Glutamatergic neuron (in vitro differentiated cells): ENCODE measurements at places on chromosomes 16 and 17. TPM values are rescaled to one million over a fixed set of nuclear protein-coding genes. Genes with fewer than 3 reads are reported as not detected.

DNA sequence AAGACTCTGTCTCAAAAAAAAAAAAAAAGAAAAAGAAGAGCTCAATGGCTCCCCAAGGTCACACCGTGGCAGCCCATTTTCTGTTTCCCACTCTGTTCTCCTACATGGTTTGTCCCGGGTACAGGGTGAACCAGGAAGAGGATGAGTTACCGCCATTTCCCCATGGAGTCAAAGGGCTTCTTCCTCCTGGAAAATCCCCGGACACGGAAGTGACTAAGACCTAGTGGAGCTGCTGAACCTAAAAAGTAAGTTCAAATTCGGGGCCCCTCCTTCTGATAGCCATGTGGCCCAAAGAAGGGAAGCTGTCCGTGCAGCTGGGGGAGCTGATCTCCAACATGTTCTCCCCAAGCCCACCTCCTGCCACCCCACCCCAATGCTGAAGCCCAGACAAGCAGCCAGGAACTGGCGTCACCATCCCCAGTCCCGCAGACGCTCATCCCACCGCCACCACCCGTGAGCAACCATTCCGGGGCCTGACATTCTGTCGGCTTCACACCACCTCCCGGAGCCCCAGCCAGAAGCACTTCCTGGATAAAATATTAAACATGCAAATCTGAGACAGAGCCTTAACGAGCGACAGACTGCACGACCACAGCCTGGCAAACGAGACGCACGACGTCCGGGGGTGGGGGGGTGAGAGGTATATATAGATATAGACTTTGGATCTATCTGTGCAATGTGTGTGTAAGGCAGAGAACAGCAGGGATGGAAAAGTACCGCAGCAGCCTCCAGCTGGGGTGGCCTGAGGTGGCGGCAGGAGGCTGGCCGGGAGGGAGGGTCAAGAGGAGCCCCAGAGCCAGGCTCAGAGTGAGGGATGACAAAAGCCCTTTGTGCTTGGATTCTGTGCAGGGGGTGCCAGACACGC lies 17.6 kb downstream of the EPOP start:
- peak; percentile 48 for DNase-seq

GRCh38 chr17:6244253-6244652 lies 174.1 kb downstream of the WSCD1 start:
- no peak for DNase-seq

DNA sequence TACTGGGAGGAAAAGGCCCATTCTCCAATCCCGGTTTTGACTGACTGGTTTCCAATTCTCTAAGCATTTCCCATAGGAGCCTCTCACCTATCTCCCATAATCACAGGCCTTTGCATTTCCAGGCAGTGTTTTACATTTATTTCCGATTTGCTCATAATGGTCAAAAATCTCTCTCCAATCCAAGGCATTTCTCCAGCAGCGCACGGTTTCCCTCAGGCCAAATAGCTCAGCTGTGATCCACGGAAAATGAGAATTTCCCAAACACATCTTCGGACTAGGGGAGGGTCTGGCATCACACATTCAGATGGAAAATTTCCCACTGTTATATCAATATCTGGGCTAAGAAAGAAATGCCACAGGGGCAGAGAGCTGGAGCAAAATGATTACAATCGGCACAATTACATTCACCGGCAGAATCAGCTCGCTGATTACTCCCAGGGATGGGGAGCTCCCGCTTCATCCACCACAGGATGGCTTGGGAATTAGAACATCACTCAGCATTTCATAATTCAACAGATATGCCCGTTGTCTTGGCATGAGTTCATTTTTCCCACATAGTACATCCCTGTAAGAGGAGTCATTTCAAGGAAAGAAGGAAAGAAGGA lies 6.7 kb downstream of the PIPOX start:
- no peak for DNase-seq

DNA sequence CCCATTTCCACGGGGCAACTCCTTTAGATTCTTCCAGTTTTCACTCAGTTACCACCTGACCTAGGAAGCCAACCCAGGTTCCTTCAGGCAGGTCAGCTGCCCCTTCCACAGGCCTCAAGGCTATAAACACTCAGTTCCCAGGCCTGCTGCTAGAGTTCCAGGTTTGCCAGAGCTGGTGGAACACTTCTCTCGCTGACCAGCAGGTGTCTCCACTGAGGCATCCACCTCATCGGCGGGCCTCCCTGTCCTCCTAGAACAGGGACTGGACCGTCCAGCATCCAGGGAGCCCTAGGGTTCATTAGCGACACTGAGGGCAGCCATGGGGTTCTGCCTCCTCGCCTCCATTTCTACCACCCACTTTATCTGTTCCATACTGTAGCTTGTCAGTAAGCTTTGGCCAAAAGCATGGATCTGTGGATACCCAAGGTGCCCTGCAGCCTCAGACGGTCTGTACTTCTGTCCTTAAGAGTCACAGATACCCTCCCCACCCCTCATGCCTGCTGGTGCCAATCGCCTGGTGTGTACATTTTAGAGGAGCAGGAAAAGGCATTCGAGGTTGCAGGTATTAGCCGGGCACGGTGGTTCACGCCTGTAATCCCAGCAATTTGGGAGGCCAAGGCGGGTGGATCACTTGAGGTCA lies 29.0 kb downstream of the PIMREG start:
- peak; percentile 88 for DNase-seq

DNA sequence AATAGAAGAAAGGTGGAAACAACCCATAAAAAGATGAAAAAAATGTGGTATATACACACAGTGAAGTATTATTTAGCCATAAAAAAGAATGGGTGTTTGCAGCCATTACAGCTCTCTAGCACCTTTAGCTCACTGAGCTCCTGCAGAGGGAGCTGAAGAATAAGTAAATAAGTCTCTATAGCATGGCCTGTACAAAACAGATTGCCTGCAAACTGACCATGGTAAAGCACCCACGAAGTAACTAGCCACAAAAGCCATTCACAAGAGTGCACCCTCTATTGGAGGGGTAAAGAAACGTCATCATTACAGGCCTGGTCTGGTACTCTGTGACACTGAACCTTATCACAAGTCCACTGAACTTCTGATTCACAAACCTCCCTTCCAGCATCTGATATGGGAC lies 76.3 kb downstream of the USP32 start:
- no peak for DNase-seq

DNA sequence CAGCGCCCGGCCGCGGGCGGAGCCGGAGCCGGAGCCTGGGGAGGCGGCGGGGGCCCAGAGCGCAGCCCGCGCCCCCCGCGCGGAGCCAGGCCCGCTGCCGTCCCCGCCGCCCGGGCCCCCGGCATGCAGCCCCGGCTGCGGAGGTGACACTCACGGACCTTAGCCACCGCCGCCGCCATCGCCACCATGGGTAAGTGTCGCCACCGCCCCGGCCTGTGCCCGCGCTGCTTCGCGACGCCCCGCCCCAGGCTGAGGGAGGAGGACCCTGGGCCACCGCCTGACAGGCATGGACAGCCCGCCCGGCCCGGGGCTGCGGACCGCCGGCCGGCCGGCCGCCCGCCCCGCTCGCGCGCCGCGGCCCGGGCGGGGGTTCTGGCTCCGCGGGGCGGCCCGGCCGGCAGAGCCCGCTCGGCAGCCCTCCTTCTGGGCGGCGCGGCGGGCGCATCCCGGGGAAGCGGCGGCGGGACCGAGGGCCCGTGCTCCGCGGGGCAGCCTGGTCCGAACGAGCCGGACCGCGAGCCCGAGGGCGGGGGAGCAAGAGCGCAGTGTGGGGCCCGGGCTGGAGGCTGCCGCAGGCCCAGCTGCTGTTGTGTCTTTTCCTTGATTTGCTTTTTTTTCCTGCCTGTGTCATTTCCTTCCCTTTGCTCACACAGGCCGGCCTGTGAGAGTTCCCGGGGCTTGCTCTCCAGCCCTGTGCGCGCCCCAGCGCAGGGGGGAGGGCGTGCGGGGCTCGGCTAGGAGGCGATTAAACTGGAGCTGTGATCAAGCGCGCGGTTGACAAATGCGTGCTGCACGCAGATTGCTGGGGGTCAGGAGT lies 565 bp downstream of the MAP3K3 start:
- DNase-seq, result peak; percentile 80

- DNase-seq, result no peak
These were observed 45.6 kb downstream of the CHD9NB start for GRCh38 chr16:53007095-53007494.

GRCh38 chr16:75038036-75038858 lies 39.4 kb downstream of the ZNRF1 start:
- no peak for DNase-seq

DNA sequence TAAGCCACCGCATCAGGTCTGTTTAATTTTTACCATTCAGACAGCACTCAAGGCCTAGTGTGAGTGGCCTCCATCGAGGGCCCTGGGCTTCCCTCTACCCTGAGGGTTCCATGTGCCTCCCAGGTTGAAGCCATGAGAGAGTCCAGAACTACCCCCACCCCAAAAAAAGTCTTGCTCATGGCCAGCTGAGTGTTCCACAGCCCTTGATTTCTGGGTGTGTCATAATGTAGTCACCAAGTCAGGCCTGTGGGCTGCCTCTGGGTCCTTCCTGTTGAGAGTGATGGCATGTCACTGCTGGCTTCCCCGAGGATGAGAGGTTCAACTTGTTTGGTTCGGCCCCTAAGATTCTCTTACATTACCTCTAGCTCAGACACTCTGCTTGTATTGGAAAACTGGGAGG lies 100.6 kb downstream of the PITPNC1 start:
- DNase-seq, result no peak

- DNase-seq, result no peak
These were observed 382.2 kb downstream of the ZFHX3 start for GRCh38 chr16:72665701-72666100.

DNA sequence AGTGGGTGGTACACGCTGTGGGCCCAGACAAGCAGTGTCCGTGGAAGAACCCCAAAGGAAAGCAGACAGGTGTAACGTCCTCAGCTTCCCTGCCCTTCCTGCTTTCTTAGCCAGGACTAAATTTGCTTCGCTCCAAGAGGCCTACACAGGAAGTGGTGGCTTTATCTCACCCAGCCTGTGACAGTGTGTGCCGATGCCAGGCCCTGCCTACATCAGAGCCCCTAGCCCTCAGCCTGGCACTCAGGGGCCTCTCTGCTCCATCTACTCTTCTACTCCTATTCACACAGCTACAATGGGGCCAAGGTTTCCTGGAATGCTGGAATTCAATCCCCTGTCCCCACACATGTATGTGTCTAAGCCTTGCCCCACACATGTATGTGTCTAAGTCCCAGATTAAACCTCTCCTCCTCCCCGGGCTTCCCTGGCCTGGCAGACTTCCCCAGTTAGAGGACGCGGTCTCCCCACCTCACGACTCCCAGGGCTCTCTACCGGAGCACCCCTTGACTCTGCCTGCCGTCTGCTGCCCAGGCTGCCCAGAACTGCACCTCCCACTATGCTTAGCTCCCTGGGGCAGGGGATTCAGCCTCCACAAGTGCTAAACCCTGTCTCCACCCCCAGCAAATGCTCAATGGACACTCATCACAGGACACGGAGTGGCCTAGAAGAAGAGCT lies 8.2 kb downstream of the PGAP3 start:
- no peak for DNase-seq

DNA sequence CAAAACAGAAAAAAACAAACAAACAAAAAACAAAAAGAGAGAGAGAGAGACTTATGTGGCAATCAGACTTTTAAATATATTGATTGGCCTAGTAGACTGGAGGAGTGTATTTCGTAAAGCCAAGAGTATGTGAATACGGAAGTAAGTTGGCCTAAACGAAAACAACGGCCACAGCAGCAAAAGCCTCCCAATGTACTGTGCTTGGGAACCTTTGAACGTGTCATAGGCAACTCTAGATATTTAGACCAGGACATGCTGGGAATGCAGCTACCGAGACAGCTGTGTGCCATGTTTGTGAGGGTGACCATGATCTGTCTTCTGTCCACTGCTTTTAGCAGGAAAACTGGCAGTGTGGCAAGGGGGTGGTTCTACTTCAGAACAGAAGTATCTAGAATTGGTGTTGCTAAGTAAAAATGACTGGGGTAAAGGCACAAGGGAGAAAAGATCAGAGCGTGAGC lies 7.4 kb downstream of the MAF start:
- no peak for DNase-seq

DNA sequence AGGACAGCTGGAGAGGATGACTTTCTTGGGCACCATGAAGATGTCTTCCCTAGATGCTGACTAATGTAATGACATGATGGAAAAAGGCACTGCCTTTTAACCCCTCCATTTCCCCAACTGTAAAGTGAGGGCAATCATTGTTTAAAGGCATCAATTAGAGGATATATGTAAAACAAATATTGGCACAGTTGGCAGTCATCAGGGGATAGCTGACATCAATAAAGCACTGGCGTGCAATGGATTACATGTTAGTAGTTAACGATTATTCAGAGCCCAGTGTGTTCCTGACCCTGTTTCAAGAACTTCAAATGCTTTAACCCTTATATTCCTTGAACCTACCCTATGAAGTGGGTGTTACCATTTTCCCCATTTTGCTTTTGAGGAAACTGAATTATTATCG lies 100.7 kb downstream of the TMEM114 start:
- DNase-seq, result no peak

GRCh38 chr17:43803758-43804157 lies 23.5 kb downstream of the CFAP97D1 start:
- DNase-seq, result no peak

GRCh38 chr16:74563828-74564263 lies 43.1 kb downstream of the GLG1 start:
- no peak for DNase-seq

DNA sequence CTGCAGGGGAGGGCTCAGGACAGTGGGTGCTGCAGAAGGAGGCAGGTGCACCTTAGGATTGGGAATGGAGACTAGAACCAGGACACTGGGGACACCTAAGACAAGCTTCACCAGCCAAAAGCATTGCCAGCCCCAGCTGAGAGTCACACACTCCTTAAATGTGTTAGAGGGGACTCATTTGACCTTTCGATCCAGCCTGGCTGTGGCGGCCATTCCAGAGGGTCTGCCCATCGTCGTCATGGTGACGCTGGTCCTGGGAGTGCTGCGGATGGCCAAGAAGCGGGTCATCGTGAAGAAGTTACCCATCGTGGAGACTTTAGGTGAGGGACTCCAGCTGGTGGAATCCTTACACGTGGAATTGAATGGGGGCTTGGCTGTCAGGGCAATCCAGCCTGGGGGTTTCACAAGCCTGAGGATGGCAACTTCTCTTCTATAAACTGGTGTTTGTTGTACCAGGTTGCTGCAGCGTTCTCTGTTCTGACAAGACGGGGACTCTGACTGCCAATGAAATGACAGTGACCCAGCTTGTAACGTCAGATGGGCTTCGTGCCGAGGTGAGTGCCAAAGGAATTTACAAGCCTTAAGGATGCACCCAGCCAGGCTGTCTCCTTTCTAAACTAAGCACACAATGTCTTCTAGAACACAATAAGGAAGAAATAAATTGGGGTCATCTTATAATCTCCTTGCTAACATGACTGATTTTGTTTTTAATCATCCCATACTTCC lies 65.3 kb downstream of the MEAK7 start:
- no peak for DNase-seq

The SRR gene
- 22.0 TPM for total RNA-seq

The QPRT gene
- 34.7 TPM for total RNA-seq

The KCNJ2 gene
- 1.3 TPM for total RNA-seq

The TMEM106A gene
- 2.3 TPM for total RNA-seq

The KRTAP9-4 gene
- not detected for total RNA-seq

The XPO6 gene
- total RNA-seq, result 232 TPM

The DNAAF1 gene
- 0.56 TPM for total RNA-seq

The TBC1D3G gene
- not detected for total RNA-seq
